Stimulated activated CD4-positive, alpha-beta T cell treated with anti-CD3 and anti-CD28 coated beads, Interleukin-15, amount 100 ng/mL, for 1 hour (primary cell): ENCODE measurements at places on chromosomes 16 and 17.

- DNase-seq = no peak
Observed at GRCh38 chr16:85169333-85170065, 57.2 kb upstream of the CIBAR2 start.

- DNase-seq = no peak
Observed at GRCh38 chr17:19713462-19713861, 2.9 kb downstream of the SLC47A2 start.

- DNase-seq = no peak
Observed at GRCh38 chr16:84559311-84559932, 55.0 kb upstream of the MEAK7 start.

- no peak for DNase-seq
Observed at GRCh38 chr16:84085773-84086172, 31.0 kb downstream of the MBTPS1 start.

GRCh38 chr16:3023415-3023668 lies 400 bp downstream of the HCFC1R1 start:
- no peak for DNase-seq

DNA sequence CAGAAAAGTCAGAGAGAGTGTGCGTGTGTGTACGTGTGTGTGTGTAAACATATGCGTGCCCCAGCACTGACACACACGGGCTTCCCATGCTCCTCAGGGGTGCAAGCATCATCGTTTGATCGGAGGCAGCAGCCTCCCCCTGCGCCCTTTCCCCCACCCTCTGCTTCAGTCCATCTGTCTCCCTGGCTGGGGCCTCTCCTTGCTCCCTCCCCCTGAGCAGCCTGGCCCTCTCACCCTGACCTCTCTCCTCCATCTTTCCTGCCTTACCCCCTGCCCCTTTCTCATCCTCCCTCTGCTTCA lies 4.4 kb downstream of the STX1B start:
- DNase-seq = no peak

DNA sequence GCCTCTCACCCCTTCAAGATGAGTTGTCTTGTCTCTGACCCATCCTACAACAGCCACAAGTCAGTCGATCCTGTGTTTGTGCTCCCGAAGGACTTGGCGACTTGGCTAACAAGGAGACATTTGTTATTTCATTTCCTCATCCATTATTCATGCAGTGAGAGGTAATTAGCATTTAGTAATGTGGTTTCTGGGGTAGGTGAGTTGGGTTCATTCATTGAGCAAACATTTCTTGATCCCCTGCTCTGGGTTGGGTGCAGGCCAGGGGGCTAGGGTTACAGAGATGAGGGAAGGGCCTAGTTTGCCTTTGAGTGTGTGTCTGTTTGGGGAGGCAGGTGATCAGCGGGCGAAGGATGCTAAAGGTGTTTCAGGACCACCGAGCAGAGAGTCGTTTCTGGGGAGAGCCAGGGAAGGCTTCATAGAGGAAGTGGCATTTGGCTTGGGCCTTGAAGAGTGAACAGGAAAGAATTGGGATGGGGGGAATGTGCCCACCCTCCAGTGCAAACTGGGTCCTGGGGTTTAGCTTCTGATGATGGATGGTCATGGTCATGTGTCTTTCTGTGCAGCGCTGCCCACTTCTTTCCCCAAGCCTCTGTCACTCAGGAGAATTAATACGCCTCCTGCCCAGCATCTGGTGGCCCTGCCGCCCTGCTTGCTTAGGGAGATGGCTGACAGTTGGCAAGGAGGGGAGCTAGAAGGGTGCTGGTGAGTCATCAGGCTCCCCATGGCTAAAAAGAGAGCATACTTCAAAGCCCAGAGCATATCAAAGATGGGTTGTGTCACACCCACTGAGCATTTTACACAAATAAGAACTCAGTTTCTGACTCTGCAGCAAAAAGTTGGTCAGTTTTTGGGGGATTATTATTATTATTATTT lies 38.5 kb downstream of the MSI2 start:
- DNase-seq = no peak

- DNase-seq = no peak
Observed at GRCh38 chr16:53982631-53983042, 278.7 kb downstream of the FTO start.

GRCh38 chr17:71412803-71413202 lies 708.0 kb upstream of the SOX9 start:
- DNase-seq = no peak

GRCh38 chr16:52405441-52405840 lies 141.5 kb downstream of the TOX3 start:
- DNase-seq = no peak

DNA sequence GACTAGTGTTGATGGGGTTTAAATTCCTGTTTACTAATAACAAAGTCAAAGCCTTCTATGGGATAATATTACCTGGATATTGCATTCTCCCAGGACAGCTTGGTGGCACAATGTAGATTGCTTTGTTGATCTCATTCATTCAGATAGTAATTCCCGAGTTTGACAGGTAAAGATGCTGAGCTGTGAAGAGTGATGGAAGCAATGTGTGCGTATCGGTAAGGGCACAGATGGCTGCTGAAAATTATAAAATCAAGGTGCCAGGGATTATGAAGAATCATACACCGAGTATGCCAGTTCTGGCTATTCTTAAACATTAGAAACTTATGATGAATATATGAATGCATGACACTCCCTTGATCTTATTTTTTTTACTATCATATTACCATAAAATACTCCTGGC lies 100.6 kb upstream of the CNTNAP4 start:
- no peak for DNase-seq

DNA sequence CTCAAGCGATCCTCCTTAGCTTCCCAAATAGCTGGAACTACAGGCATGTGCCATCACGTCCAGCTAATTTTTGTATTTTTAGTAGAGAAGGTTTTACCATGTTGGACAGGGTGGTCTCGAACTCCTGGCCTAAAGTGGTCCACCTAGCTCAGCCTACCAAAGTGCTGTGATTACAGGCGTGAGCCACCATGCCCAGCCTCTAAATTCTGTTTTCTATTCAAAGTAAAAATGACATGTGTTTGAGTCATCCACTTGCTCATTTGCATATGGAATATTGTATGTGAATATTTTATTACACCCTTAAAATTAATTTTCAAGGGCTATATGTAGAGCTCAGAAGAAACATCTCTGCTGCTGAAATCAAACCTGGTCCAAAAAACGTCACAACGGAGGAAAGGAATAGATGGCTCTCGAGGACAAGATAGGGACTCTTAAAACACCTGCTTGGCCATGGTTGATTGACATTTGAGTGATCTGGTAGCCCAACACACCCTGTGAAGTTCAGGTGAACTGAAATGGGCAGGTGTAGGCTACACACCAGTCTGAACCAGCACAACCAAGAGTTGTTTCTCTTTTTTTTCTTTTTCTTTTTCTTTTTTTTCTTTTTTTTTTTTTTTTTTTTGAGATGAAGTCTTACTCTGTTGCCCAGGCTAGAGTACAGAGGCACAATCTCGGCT lies 51.1 kb downstream of the SF3B3 start:
- no peak for DNase-seq

- DNase-seq = no peak
Observed at GRCh38 chr17:76154292-76154691, 13.2 kb upstream of the FOXJ1 start.

GRCh38 chr17:72510351-72511016 lies 389.7 kb downstream of the SOX9 start:
- no peak for DNase-seq

- no peak for DNase-seq
Observed at GRCh38 chr16:67924140-67924906, 7.3 kb downstream of the CTRL start.

DNA sequence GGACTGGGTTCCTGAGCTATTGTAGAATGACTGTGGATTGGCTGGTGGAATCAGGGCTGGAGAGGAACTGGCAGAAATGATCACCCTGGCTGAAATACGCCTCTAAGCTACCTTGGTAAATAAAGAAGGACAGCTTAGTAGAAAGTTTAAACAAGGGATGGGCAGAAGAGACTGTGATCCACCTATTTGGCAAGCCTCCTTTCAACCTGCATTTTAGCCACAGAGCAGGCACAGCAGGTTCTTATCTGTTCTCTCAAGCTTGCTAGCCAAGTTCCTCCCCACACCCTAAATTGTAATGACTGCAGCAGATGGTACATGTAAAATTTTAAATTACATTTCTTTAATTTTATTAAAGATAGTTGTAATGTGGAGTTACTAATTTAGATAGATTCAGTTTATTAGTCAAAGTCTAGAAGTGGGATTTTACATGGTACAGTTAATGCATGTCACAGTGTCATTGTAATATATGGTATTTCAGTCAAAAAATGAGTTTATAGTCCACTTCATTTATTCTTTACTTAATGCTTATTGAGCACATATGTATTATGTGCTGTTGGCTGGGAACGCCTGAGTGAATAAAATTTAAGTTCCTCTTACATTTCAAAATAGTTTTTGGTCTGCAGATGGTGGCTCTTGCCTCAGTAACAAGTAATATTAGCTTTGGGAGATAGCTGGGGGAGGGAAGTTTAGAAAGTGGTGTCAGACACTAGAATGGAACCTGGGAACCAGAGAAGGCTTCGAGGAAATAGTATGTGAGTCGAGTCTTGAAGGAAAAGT lies 11.2 kb downstream of the EPN2 start:
- DNase-seq = no peak

GRCh38 chr17:15418781-15419180 lies 48.6 kb downstream of the CDRT4 start:
- no peak for DNase-seq
